ENCODE measurements at places on chromosomes 1 and 21.

GRCh38 chr1:16072616-16073484 lies 601 bp downstream of the FAM131C start:
- DNase-seq = no peak

DNA sequence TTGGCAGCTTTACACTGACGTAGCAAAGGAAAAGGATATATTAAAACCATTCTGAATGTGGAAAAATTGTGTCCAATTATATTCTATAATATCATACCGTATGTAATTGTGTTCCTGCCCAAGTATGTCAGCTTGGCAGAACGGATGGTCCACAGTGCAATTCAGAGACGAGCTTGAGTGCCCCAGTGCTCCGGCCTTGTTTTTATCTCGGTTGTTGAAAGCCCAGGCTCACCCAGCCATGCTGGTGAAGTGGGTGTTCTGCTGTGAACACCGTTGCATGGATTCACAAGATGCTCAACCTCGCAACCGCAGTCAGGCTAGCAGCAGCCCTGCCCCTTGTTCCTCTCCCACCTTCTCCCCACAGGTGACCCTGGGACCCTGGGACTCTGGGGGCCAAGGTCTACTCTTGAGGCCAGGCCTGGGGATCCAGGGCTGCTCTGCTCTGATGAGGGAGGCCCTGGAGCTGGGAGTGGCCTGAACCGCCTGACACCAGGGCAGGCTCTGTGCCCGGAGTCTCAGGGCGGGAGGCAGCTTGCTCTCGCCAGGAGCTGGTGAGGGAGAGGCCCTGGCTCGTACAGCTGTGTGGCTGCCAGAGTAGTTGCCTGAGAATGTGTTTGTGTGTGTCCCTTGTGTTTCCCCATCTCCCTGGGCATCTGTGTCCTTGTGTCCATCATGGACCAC lies 11.2 kb downstream of the PTPRF start:
- DNase-seq = no peak

DNA sequence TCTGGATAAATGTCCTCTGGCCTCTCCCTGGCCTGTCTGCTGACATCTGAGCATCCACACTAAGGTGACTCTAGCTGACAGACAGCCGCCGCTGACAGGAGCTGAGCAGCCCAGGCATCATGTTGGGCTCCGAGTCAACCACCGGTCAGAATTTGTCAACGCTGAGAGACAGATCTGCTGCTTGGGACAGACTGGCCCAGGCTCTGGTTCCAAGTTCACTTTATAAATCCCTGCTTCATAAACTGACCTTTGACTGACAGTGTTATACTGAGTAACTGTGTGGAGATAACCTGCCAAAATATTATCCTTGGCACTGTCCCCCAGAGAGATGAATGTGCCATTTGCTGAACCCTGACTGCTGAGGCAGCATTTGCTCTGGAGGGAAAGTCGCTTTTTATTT lies 616.7 kb downstream of the NPHP4 start:
- DNase-seq = no peak

DNA sequence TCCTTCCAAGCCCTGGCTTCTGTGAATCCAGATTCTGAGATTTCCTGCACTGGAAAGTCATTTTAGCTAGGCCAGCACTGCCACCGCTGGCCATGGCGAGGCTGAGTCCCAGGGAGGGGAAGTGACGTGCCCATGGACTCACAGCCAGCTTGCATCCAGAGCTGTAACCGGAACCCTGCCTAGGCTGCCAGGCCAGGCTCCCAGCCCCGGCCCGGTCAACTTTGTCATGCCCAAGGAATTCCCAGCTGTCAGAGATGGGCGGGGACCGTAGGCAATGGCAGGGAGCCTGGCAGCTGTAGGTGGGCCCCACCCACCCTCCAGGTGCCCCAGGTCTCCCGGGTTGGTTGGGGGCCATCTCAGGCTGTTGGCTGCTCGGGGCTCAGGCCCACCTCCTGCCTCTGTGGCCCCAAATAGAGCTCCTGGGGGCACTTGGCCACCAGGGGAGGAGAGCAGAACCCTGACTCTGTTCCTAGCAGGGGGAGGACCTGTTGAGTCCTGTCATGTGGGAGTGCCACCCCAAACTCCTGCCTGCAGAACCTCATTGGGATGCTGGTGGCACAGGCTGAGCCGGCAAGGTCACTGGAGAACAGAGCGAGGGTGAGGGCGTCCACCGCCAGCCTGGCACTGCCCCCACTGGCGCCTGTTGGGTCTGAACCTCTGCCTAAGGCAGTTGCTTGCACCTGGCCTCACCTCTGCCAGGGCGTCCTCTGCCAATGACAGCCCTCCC lies 57.8 kb downstream of the FOXO6 start:
- no peak for DNase-seq

- DNase-seq = no peak
These were observed 40.1 kb downstream of the PTPRC start for GRCh38 chr1:198678901-198679329.

DNA sequence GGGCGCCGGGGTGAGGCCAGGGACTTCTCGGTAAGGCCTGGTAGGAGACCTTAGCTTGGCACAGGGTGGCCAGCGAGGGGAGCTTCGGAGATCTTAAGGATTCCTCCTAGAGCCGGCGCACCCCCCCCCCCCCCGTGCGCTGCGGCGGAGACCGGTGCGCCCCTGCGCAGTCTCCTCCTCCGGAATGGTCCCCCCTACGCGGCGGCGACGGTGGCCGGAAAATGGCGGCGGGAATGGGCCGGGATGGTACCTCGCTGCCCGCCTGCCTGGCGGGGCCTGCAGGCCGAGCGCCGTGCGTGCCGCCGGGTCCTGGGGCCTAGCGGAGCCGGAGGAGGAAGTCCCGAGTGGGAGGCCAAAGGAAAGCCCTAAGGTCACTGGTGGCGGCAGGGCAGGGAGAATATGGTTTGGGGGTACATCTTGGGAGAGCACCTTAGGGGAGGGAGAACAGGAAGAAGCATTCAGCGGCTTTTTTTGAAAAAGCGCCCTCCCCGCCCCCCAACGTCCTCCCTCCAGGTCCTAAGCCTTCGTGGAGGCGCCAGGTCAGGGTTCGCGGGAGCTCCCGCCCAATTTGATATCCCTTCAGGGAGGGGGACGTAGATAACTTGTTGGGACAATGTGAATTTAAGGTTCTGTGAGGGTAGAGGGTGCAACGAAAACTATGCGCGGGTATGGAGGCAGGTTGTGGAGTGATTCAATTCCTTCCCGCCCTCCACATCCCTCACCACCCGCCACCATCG lies 429 bp downstream of the SRRM1 start:
- no peak for DNase-seq

DNA sequence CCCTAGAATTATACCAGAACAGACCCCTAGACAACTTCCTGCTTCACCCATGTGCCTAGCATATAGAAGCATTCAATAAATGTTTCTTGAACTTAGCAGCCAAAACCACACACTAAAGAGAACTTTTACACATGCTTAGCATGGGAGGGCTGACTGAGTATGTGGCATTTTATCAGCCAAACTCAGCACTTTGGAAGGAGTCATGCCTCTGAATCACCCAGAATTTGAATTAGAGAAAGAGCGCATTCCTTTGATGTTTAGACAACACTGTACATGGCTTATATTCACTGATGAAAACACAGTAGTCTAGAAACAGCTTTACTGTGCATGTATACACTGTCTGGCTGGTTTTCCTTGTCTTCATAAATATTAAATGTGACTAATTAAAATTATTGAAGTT lies 26.1 kb downstream of the SPAG17 start:
- DNase-seq = no peak

DNA sequence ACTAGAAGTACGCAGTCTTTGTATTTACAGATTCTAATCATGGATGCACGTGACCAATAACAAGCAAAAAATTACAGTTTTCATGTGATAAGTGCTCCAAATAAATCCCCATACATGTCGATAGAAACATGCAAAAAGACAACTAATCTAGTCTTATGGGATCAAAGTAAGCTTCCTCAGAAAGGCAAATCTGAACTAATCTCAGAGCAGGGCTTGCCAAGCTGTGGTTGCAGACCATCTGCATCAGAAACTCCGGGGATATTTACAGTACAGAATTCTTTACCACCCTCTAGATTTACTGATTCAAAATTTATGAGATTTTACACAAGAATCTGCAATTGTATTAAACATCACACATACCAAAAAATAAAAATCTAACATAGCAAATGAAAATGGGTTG lies 1435.5 kb downstream of the MRPL39 start:
- no peak for DNase-seq

GRCh38 chr1:214615109-214615508 lies 12.1 kb downstream of the CENPF start:
- DNase-seq = no peak

- peak; percentile 31 for DNase-seq
These were observed 117.0 kb downstream of the CD247 start for GRCh38 chr1:167401260-167401873.

- no peak for DNase-seq
These were observed 474.3 kb upstream of the C1orf87 start for GRCh38 chr1:60547821-60548220.

GRCh38 chr1:215786997-215787396 lies 219.9 kb downstream of the KCTD3 start:
- no peak for DNase-seq

GRCh38 chr1:155504207-155504606 lies 58.4 kb downstream of the ASH1L start:
- DNase-seq = no peak

- DNase-seq = no peak
These were observed 116.3 kb downstream of the NAV1 start for GRCh38 chr1:201655243-201655642.

GRCh38 chr1:206713070-206713469 lies 28.4 kb downstream of the MAPKAPK2 start:
- no peak for DNase-seq

DNA sequence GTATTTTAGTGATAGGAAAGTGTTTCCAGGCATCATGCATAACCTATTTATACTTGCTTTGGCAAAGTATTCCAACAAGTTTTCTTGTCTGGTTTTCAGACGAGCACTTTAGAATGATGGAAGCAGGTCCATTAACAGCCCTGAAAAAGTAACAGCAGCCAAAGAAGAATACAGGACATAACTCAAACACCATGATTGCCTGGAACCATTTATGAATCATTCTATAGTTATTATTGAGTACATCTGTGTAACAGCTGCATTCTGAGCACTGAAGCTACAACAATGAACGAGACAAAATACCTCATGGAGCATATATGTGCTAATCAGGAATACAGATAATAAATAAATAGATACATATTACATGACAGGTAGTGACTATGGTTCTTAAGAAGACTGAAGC lies 12.6 kb downstream of the IL10RB start:
- DNase-seq = no peak

Measured in GM12864 (cell line).